ENCODE measurements at places on chromosomes 5 and 9.

- ATAC-seq, result no peak
These were observed 114.9 kb downstream of the TRIO start for GRCh38 chr5:14257995-14258403.

- ATAC-seq, result no peak
These were observed 39.3 kb upstream of the TENT4A start for GRCh38 chr5:6673963-6674362.

DNA sequence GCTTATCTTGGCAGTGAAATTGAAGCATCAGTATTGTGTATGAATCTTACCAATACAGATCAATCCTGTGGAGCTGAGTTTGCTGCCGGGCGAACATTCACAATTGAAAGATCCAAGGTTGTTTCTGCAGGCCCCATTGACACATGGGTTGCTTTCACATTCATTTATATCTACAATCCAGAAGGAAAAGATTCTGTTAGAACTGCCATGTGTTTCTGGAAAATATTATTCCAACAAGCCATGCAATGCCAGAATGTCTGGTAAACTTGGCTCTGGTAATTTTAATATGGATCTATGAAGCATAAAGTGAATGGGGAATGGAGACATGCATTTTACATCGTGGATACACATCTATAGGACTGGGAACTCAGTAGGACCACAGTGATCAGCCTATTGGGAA, 180.8 kb downstream of the FBN2 start:
- ATAC-seq, result no peak

GRCh38 chr5:56306433-56307150, 73.5 kb upstream of the ANKRD55 start:
- no peak for ATAC-seq

DNA sequence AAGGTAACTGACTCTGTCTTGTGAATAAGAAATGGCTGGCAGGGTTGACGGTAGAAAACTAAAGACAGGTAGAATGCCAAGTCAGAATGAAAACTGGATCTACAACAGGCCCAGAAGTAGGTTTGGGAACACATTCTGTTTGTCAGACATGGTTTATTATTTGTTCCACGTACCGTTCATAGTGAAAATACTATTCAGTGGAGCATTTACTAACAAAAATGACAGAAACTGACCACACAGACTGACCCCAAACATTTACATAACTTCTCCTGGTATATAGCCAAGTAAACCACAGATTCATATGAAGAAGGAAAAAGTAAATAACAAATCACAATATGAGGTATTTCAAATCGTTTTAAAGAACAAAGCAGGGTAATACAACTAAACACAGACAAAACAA, 73.7 kb downstream of the SLC38A9 start:
- no peak for ATAC-seq

DNA sequence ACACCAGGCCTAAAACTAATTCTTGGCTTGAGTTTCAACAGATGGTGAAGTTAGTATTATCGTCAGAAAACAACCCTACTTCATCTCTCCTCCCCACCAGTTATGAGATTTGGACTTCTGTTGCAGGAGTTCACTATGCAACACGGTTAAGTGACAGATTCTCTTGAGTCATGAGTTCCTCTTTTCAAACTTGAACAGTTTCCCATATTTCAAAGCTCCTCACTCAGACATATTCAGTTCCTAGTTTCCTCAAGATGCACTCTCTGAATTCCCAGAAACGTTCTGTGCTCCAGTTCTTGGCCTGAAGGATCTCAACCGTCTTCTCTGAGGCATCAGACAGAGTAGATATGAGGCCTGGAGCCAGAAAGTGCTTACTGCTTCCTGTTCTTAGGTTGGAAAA, 7.3 kb upstream of the PTGER4 start:
- ATAC-seq, result no peak

GRCh38 chr9:69097064-69097463, 61.5 kb downstream of the FXN start:
- no peak for ATAC-seq

- no peak for ATAC-seq
These were observed 12.1 kb upstream of the PLEKHG4B start for GRCh38 chr5:79821-80220.
